ENCODE measurements at places on chromosomes 13 and 19.

DNA sequence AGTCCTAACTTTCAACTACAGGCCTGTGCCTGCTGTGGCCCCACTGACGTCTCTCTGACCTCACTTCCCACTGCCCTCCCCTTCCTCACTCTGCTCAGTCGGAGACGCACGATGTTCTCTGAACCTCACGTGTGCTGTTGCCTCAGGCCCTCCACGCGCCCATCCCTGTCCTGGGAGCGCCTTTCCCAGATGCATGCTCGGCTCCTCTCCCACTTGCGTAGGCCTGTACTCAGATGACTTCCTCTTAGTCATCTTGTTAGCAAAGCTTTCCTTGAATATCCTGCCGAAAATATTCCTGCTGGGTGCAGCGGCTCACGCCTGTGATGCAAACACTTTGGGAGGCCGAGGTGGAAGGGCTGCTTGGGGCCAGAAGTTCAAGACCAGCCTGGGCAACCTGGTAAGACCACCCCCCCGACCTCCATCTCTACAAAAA, 9.3 kb upstream of the SYT5 start:
- DNase-seq: no peak

DNA sequence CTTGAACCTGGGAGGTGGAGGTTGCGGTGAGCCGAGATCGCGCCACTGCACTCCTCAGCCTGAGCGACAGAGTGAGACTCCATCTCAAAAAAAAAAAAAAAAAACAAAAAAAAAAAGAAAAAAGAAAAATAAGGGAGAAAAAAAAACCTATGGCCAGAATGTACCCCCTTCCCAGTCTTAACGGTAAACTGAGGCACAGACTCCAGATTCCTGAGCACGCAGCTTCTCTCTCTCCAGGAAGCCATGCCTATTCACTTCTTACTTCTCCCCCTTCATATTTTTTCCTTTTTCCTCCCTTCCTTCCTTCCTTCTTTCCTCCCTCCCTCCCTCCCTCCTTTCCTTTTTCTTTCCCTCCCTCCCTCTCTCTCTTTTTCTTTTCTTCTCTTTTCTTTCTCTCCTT, 5.4 kb downstream of the ADGRE2 start:
- DNase-seq: no peak

DNA sequence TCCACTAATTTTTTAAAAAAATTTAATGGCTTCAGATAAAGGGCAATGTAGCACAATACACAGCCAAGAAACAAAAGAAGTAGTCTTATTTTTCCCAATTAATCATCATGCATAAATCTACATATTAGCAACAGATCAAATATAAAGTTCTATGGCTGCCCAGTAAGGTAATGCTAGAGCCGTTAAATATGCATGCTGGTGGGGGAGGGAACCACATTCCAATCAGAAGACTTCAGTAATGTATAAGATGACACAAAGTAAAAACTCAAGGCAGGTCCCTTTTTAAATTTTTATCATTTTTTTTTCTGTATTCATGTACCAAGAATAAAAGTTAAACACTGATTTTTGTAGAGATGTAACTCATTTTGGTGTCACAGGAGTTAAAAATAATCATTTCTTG, 62.0 kb downstream of the MPHOSPH8 start:
- DNase-seq: no peak

- DNase-seq: no peak
Measured at GRCh38 chr13:27770809-27771208, 21.5 kb upstream of the GSX1 start.

DNA sequence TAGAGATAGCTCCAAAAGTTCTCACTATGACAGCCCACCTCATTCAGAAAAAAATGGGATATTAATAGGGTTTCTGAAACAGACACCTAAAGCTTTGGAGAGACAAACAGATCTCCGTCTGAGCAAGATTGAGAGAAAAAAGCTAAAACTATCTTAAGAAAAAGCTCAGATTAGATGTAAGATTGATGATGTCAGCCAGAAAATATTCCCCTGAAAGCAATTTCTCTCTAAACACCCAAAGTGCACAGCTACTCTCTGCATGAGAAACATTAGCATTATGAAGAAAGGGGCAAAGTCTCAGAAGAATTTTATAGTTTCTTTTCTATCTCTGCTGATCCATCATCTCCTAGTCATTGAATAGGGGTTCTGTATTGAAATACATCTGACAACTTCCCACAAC, 148.9 kb downstream of the ZNF737 start:
- DNase-seq: no peak

DNA sequence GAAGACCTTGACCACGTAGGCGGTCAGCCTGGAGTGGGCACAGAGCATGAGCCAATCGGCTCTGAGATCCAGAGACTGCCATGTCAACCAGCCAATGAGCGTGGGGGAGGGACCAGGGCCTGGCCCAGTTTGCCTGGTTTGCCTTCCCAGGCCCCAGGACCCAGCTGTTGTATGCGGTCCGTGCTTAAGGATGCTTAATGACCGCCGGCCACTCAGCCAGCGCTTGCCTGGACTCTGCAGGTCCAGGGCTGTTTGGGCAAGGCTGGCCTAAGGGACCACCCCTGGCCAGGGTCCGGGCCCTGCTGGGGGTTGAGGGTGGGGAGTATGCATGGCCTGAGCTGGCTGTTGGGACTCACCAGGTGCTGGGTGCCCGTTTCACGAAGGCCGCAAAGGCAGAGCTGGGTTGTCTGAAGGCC, 23.1 kb upstream of the TNFSF14 start:
- no peak for DNase-seq

GRCh38 chr13:42078128-42078808, 29.8 kb downstream of the DGKH start:
- no peak for DNase-seq
